ENCODE measurements at places on chromosomes 6 and 20.

GRCh38 chr6:24283043-24283985 lies 74.5 kb downstream of the DCDC2 start:
- peak; percentile 86 for DNase-seq

DNA sequence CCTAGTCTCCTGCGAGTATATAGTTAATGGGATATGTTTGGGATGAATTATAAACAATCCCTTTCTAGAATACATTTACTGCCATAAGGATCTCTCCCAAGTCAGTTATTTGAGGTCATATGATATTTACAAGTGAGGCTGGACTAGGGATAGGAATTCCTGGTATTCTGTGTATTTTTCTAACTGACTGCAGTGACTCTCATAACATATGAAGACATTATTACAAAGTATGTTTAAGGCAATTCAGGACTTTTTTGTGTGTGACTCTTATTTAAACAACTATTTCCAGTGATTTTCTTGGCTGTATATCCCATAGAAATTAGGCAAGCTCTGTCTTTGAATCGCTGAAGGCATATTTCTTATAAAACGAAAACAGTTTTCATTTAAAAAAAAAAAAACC lies 18.4 kb upstream of the TNFAIP3 start:
- DNase-seq: peak; percentile 60

DNA sequence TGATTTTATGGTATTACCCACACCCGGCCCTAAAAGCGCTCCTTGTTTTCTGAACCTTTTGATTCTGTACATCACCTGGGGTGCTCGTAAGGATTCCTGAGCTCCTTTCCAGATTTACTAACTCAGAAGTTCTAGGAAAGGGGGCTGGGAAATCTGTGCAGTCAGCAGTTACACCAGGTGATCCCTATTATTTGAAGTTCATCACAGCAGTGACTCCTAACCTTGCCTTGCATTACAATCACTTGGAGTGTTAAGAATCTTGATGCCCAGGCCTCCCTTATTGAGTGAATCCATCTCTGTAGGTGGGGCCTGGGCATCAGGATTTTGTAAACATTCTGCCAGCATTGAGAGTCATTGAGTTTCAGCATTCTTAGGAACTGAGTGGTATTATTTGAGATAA lies 44.7 kb downstream of the BMP6 start:
- no peak for DNase-seq

DNA sequence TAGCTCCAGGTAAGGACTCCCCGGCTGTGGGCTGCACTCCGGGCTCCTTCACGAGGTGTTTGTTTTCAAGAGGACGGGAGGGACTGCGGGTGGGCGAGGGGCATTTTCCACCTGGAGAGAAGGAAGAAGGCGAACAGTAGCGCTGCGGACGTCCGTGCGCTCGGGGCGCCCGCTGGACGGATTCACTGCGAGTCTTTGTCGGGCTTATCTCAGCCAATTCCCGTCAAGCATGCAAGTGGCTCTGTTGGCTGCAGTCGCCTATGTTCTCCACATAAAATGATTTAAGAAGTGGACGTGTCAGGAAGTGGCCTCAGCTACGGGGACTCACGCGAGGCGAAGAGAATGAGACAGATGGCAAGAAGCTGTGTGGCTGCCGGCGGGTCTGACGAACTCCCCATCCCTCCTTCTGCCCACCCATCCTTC lies 332 bp downstream of the GRIK2 start:
- DNase-seq: peak; percentile 16

- peak; percentile 76 for DNase-seq
These were observed 22.2 kb downstream of the TNXB start for GRCh38 chr6:32086661-32087573.

DNA sequence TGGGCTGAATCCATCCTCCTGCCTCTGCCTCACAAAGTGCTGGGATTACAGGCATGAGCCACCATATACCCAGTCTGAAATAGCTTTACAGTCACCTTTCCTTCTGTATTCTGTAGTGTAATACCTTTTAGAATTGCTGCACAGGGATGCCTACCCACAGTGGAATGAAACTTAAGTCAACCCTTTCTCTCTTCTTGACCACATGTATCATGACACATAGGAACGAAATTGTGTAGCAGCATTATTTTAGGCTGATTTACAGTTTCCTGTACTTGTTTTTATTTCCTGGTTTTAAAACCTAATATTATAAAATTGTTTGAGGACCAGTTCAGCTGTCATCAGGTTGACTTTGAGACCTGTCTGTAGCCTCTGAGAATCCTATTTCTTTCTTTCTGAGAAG lies 297.8 kb downstream of the ZFAND3 start:
- DNase-seq: peak; percentile 46

- no peak for DNase-seq
These were observed 526.7 kb upstream of the CDH4 start for GRCh38 chr20:60725311-60725906.

All from iris pigment epithelial cell (primary cell).